ENCODE measurements at places on chromosomes 6 and 20.

- no peak for DNase-seq
Measured at GRCh38 chr20:52422574-52423336, 231.2 kb upstream of the ZFP64 start.

GRCh38 chr6:35084041-35084491, 57.1 kb downstream of the TCP11 start:
- DNase-seq, result peak; percentile 21

DNA sequence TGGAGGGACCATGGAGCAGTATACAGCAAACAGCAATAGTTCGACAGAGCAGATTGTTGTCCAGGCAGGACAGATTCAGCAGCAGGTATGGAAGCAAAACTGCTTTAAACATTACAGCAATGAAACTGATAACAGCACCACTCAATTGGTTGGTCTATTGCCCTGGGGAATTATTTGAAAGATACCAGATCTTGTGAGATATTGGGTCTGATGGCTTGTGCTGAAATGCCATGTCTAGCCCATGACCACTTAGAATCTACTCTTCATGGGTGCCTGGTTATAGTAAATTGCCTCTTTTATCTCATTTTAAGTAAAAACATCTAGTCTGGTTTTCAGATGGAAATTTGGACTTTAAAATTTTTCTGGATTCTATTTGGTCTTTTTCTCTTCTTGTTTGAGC, 6.3 kb downstream of the NFYA start:
- no peak for DNase-seq

DNA sequence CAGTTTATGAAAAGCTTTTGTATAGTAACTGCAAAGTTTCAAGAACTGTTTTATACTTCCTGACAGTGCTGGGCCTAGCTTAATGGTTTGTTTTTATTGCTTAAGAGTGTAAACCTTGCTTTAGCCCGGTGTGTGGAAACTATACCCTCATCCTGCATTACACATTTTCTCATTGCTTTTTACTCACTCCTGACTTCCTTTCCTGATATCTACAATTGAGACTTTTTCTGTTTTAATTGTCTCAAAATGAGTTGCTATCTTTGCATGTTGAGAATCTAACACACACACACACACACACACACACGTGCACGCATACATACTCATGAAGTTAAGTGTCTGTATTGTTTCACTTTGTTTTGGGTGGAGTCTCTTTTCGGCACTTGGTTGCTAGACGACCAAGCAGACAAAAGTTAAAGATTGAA, 16.7 kb downstream of the BMP2 start:
- no peak for DNase-seq

- no peak for DNase-seq
Measured at GRCh38 chr20:48695255-48695654, 132.5 kb downstream of the PREX1 start.

GRCh38 chr20:17933711-17934110, 34.9 kb downstream of the SNX5 start:
- no peak for DNase-seq

DNA sequence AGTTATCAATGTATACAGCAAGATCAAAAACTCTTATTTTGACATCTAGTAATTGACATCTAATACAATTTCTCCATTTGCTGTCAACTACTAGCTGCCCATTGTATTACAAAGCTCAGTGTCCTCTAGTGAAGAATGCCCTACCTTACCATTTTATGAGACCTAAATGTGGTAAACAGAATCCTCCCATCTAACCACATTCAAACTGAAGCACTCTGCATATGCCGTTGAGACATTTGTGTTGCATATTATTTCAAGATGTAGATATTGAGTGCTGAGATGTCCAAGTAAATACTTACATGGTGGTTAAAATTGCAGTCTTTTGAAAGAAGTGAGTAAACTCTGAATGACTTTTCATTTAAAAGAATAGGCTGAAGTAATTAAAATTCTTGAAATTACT, 597 bp upstream of the GLYATL3 start:
- DNase-seq, result no peak

GRCh38 chr20:41334443-41335421, 5.9 kb upstream of the LPIN3 start:
- DNase-seq, result no peak

DNA sequence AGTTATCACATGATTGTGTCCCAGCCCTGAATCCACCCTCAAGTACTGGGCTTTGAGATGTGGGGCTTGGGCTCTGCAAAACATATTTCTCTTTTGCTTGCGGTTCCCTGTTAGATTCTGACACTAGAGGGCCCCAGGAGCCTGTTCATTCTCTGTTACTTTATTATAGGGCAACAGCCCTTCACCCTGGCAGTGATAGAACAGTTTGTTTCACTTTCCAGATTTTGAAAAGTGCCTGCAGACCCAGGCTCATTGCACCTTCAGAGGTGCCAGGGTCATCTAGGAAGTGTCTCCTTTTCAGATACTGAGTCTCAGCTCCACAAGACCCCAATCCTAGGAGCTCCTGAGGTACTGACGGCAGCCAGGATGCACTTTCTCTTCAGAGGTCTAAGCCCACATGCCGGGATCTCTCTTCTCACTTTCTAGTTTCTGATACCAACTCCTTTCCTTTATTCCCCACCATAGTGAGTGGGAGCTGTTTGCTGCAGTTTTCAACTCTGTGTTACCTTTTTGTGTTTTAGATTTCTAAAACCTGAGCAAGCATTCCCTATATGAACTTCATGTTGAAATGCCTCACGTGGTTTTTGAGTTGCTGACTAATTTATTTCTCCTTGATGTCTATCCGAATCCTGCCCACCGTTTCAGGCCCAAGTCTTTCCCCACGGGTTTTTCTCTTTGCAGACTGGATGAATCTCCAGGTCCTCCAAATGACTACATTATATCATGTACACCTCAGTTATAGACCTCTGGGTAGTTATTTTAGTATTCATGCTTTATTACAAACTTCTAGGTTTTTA, 10.9 kb downstream of the ABT1 start:
- DNase-seq, result no peak

GRCh38 chr6:155717374-155717773, 261.7 kb upstream of the NOX3 start:
- DNase-seq, result no peak

DNA sequence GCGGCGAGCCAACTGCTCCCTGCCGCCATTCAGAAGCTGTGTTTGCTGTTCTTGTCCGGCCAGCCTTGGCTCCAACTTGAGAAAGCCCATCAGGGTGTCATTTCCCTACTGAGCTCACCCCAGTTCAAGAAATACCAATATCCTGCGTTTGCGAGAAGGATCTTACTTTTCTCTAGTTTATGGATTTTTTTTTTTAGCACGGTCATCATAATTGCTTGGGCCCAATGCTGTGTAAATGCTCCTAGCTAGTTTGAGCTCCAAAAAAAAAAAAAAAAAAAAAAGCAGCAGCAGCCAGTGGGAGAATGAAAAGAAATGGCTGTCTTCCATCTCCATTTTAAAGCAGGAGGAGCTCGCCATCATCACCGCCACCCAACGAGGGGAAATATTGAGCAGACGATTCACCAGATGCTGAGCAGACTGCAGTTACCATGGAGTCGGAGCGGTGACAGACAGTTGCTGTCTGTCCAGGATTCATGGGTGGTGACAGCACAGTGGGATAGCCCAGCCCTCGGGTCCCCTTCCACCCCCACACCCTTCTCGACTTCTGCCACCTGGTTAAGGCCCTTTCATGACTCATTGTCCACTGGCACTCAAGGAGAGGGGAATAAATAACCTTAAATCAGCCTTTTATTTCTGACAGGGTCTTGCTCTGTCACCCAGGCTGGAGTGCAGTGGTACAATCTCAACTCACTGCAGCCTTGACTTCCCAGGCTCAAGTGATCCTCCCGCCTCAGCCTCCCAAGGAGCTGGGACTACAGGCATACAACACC, 132.4 kb upstream of the SNX9 start:
- DNase-seq, result no peak

- DNase-seq, result no peak
Measured at GRCh38 chr6:100775667-100776066, 105.5 kb downstream of the ASCC3 start.

GRCh38 chr20:48921883-48922820, 641 bp downstream of the ARFGEF2 start:
- DNase-seq, result no peak

DNA sequence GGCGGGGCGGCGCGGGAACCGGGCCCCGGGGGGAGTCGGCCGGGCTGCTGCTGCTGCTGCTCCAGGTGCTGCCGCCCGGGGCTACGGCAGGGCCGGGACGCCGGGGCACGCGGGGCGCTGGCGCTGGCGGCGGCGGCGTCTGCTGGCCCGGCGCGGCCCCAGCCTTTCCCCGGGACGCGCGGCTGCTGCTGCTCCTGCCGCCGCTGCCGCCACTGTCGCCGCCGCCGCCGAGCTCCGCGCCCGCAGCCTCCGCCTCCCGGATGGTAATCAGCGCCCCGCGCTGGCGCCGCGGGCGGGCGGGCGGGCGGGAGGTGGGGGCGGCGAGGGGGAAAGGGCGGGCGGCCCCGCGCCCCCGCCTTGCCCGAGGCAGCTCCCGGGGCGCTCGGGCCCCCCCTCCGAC, 306 bp downstream of the EBF4 start:
- no peak for DNase-seq

DNA sequence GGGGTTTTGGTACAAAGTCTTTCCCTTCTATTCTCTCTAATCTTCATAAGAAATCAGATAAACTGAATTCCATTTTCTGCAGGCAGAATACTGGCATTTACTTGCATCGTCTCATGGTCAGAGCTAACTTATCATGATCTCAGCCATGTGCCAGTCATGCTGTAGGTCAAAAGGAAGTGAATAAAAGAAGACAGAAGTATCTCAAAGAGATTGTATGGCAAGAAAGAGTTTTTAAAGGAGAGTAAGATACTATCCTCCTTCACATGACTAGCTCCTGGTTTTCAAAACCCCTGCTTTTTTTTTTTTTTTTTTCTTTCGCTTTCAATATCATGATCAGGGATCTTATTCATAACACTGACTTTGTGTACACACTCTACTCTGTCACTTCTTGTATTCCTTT, 398.3 kb downstream of the C6orf118 start:
- no peak for DNase-seq

DNA sequence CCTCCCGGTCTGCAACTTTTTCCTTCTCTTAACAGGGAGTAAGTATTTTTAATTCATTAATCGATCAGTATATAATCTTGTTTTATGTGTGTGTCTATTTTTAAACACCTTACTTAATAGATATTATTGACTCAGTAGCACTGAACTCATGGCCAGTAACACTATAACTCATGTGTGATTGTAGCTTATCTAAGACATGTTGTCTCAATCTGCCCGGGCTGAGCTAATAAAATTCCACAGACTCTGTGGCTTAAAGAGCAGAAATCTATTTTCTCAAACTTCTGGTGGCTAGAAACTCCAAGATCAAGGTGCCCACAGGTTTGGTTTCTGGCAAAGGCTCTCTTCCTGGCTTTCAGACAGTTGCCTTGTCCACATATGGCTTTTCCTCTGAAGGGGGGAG, 68.8 kb upstream of the TNFAIP3 start:
- no peak for DNase-seq

DNA sequence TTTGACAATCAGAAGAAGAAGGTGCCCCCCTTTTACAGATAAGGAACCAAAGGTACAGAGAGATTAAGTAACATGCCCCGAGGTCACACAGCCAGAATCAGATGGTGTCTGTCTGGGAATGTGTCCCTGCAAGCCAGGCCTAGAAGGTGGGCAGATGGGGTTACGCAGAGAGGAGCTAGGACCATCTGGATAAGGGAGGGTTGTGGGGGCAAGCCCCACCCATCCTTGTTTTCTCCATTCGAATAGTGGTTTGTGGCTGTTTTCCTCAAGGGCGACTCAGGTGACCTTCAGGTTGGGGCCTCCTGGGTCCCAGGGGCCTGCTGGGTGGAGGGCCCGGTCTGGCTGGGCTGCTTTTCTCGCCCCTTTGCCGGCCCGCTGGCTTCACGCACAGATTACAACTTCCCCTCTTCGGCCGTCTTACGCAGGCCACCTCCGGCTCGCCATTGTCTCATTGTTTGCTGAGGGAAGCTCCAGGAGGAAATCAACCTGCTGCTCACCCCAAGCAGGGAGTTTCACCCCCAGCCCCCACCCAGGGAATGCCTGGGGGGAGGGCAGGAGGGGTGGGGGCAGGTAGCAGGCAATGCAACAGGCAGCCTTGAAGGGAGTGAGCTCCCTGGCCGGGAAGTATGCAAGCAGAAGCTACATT, 30.8 kb upstream of the CSNK2A1 start:
- DNase-seq, result no peak

- no peak for DNase-seq
Measured at GRCh38 chr6:903761-904160, 210.8 kb upstream of the EXOC2 start.

DNA sequence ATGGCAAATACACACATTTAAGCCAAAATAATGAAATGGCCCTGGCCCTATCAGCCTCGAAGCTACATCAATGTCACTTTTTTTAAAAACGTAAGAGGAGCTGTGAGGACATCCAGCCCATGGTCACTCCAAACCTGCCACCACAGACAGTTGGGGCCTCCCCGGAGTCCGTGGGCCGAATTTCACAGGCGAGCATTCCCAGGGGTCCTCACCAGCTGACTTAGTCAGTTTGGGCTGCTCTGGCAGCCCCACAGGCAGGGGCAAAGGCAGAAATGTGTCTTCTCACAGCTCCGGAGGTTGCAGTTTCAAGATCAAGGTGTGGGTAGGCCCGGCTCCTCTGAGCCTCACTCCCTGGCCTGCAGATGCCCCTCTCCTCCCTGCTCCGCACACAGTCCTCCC, 25.8 kb upstream of the CD93 start:
- DNase-seq, result no peak

- peak; percentile 91 for DNase-seq
Measured at GRCh38 chr6:135497412-135498184, at the start of gene AHI1. TSS of gene AHI1 (minus strand) at chr6:135497740. CDS start at chr6:135492237, 5,503 bp downstream.

DNA sequence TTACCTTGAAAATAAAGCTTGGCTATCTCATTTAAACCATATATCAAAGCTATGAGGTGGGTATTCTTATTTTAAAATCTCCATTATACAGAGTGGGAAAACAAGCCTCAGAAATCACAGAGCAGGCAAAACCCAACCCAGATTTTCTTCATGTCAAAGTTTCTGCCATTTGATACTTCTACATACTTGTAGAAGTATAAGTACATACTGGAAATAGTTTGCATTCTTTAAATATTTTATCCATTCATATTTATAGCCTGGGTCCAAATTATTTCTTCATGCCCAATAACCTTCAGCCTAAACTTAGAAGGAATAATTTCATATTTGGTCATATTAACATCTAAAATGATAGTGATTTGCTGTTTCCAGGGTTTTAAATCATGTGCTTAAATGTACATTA, 61.8 kb downstream of the MLIP start:
- DNase-seq, result no peak

- no peak for DNase-seq
Measured at GRCh38 chr6:170295510-170296422, 4.9 kb upstream of the DLL1 start.

DNA sequence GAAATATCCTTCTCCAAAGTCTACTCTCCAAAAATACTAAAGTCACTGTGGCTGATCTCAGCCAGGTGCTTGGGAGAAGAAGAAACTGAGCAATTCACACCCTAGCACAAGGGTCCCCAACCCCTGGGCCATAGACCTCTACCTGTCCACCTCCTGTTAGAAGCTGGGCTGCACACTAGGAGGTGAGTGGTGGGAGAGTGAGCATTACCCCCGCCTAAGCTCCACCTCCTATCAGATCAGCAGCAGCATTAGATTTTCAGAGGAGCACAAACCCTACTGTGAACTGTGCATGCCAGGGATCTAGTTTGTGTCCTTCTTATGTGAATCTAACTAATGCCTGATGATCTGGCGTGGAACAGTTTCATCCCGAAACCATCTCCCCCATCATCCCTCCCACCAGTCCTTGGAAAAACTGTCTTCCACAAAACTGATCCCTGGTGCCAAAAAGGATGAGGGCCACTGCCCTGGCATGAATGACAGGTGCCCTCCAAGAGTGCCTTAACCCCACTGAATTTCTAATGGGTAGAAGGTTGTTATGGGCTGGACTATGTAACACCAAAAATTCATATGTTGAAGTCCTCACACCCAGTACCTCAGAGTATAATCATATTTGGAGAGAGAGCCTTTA, 109.2 kb upstream of the CDYL start:
- DNase-seq, result no peak

Measured in hippocampal formation (tissue), 2 donors.